ENCODE measurements at places on chromosomes 13 and 19.

- DNase-seq: no peak
These were observed 2.4 kb downstream of the FOSB start for GRCh38 chr19:45469945-45470761.

- no peak for DNase-seq
These were observed 146.2 kb downstream of the GPC6 start for GRCh38 chr13:93372856-93373255.

GRCh38 chr13:87999788-88000187 lies 328.6 kb downstream of the SLITRK5 start:
- DNase-seq: no peak

DNA sequence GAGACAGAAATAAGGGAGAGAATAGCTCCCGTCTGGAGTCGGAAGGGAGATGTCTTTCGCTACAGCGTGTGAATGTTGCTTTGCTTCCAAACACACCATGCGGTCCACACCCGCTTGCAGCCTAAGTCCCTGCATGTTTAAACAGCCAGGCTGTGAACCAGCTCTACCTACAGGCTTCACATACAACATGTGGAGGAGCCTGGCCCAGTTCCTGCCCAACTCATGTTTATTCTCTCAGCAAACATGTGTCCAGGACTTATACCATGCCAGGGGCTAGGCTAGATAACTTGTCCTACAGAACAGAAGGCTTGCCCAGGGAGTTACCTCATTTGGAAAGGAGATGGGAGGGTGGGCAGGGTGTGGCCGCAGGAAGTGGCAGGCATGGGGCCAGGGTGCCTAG lies 181.5 kb downstream of the FOXO1 start:
- DNase-seq: no peak

- DNase-seq: no peak
These were observed 2898.7 kb upstream of the PCDH20 start for GRCh38 chr13:64314331-64314730.

DNA sequence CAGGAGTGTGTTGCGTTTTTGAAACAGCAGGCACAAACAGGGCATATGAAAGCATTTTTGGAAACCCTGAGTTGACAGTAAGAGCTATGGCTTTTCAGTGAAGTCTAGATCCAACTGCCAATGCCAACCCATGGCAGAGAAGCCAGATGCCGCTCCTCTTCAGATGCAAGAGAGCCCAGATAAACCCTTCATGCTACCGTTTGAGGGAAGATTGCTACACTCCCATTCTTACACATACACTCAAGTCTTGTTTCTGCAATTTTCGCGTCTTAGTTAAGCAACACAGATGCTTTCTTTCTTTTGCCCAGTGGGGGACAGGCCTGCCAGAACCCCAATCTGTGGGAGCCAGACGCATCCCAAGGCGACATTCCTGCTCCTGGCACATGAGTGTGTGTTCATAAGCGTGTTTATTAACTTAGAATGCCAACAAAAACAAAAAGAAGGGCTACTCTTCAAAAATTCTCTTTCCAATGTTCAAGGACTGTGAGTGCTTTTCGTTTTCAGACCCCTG lies 10.4 kb downstream of the BORCS8 start:
- no peak for DNase-seq

GRCh38 chr19:10922638-10923014 lies 5.8 kb downstream of the YIPF2 start:
- DNase-seq: no peak

DNA sequence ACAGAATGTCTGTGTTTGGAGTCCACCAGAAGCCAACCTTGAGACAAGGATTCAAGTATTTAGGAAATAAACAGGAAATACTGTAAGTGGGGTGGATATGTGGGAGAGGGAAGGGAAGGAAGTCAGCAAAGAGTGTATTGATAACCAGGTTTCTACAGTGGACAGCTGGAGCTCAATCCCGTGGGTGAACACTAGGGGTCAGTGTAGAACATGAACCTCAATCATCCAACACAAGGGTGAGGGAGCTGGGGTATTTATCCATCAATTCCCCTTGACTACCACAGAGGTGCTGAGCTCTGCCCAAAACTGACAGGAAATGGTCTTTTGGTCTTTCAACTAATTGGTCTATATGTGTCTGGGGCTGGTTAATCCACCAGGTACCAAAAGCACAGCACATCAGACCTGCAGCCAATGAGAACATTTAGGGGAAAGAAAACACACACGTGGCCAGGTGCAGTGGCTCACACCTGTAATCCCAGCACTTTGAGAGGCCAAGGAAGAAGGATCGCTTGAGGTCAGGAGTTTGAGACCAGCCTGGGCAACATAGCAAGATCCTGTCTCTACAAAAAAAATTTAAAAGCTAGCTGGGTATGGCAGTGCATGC lies 5.6 kb upstream of the SYDE1 start:
- peak; percentile 1 for DNase-seq

GRCh38 chr13:23778879-23779278 lies 110.3 kb downstream of the MIPEP start:
- DNase-seq: no peak

DNA sequence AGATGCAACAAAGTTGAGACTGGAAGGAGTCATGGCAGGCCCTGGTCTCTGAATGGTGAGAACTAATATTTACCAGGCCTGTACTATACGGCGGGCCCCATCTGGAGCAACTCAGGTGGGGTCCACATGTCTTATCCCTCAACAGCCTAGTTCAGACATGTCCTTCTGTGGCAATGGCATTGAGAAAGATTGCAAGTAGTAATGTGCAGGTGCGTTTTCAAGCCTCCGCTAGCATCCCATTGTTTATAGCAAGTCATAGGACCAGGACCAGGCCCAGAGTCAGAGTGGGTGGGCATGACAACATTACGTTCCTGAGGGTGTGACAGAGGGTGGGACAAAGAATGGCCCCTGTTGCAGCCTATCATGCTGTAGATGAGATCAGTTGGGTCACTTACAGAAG lies 541.1 kb downstream of the EFNB2 start:
- DNase-seq: no peak

DNA sequence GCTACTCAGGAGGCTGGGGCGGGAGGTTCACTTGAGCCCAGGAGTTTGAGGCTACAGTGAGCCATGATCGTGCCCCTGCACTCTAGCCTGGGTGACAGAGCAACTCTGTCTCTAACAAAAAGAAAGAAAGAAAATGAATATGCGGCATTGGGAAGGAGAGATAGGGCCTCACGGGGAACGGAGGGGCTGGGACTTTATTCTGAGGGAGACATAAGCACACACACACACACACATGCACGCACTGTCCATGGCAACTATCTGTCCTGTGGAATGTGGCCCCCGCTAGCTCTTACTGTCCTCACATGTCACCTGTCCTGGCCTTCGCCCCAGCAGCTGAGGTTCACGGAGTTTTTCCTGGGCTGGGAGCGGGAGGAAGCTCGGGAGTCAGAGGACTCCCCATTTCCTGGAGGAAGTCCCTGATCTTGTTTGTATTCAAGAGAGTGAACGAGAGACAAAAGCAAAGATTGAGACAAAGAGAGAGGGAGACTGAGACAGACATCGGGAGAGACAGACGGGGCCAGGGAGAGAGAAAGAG lies 654 bp downstream of the STAP2 start:
- DNase-seq: peak; percentile 50

GRCh38 chr13:52070929-52071523 lies 46.5 kb downstream of the UTP14C start:
- no peak for DNase-seq

DNA sequence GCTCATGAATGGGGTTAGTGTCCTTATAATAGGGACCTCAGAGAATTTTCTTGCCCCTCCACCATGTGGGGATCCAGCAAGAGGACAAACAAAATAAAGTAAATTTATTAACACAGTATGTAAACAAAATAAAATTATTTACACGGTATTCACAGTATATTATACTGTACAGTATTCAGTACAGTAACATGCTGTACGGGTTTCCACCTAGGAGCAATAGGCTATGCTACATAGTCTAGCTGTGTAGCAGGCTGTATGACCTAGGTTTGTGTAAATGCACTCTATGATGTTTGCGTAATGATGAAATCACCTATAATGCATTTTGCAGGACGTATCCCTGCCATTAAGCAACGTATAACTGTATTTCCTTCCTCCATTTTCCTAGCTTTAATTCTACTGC lies 11.8 kb upstream of the DIAPH3 start:
- no peak for DNase-seq

- no peak for DNase-seq
These were observed 3.0 kb upstream of the KMT2B start for GRCh38 chr19:35714601-35715354.

GRCh38 chr13:75687150-75687763 lies 51.1 kb downstream of the LMO7 start:
- no peak for DNase-seq

GRCh38 chr19:15178629-15179308 lies 22.0 kb downstream of the NOTCH3 start:
- DNase-seq: no peak

DNA sequence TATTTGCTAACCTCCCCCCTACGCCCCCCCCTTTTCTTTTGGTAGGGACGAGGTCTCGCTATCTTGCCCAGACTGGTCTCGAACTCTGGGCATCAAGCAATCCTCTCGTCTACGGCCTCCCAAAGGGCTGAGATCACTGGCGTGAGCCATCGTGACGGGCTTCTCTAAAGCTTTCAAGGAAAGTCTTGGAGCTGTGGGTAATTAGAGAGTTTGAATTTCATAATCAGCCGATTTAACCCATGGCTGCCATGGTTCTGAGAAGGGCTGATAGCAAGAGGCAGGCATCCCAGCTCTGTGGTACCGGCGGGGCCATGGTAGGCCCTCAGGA lies 679 bp upstream of the ABHD8 start:
- DNase-seq: no peak

- no peak for DNase-seq
These were observed 27.6 kb downstream of the ANKRD27 start for GRCh38 chr19:32647361-32647760.

DNA sequence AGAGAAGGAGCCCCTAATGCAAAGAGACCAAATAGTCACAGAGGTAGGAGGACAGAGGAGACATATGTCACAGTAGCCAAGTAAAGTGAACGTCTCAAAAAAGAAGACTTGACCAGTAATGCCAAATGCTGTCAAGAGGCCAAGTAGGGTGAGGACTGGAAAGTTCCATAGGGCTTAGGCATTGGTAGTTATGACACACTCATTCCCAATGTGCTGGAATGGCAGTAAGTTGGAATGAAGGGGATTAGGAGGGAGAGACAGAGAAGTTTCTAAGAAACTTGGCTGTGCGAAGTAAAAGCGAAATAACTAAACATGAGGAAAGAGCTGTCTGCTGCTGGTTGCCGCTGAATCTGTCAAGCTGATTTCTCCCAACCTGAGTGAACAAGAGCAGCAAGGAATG lies 14.9 kb upstream of the FRY start:
- no peak for DNase-seq

- DNase-seq: no peak
These were observed 38.1 kb upstream of the GPR183 start for GRCh38 chr13:99345345-99345744.

GRCh38 chr13:30932481-30933353 lies at the start of gene TEX26:
Gene TEX26 (plus strand): TSS chr13:30932656. CDS start chr13:30932716, 60 bp downstream.
- DNase-seq: no peak

DNA sequence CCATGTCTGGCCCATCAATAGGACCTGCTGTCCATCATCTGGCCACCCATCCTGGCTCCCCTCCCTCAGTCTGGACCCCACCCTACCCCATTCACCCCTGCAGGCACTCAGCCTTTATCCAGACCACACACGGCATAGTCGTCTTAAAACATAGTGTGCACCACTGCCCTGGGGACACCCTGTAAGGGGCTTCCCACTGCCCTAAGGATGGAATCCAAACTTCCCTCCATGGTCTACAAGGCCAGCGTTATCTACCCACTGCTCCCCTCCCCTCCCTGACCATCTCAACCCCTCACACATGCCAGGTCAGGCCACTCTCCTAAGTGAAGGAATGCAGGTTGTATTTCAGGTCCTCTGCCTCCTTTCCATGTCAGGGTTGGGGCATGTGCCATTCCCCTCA lies 352.7 kb upstream of the ZNF507 start:
- no peak for DNase-seq
